ENCODE measurements at places on chromosomes 4 and X.
A peak's percentile ranks its signal among the peaks of the same experiment; 100 is the strongest.

- DNase-seq, result peak; percentile 86
These were observed at the start of gene SMAD1 for GRCh38 chr4:145481164-145481941. TSS of gene SMAD1 (plus strand) at chr4:145481853. CDS start at chr4:145514614, 32,761 bp downstream.

DNA sequence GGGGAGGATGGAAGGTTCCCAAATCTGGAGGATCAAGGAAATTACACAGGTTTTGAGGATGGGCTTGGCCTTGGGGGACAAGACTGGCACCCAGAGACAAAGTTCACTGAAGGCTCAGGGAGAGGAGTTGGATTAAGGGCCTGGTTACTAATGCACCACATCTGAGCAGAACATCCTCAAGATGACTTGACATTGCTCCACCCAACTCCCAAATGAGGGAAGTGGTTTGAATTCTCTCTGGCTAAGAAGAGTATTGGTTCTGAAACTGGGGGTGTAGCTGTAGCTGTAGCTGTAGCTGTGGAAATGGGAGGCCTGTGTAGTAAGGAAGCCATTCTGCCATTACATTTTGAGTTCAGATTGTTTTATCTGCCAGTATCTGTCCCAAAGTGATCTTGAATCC, 129.4 kb downstream of the RASL11B start:
- DNase-seq, result no peak

DNA sequence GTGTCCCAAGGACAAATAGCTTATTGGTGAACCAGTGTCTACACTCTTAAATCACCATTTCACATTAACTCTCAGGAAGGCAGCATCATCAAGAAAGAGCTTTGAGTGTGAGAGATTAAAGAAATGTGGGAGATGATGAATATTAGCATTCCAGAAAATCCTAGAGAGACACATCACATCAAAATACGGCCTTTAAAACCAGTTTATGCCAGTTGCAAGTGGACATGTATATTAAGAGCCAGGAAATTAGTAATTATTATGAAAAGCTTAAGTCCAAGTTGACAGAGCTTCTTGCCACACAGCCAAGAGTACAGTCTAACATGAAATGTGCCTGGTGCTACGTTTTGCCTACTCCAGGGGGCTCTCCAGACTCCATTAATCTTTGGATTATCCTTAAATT, 503.0 kb upstream of the BOD1L1 start:
- DNase-seq, result no peak

- no peak for DNase-seq
These were observed 72.2 kb downstream of the FAM184B start for GRCh38 chr4:17708992-17709762.

- DNase-seq, result no peak
These were observed 87.5 kb downstream of the TRAPPC11 start for GRCh38 chr4:183746305-183747229.

- DNase-seq, result no peak
These were observed 477.6 kb upstream of the GRID2 start for GRCh38 chr4:91826186-91826585.

GRCh38 chrX:14022019-14022418, 7.7 kb downstream of the GEMIN8 start:
- DNase-seq, result no peak

DNA sequence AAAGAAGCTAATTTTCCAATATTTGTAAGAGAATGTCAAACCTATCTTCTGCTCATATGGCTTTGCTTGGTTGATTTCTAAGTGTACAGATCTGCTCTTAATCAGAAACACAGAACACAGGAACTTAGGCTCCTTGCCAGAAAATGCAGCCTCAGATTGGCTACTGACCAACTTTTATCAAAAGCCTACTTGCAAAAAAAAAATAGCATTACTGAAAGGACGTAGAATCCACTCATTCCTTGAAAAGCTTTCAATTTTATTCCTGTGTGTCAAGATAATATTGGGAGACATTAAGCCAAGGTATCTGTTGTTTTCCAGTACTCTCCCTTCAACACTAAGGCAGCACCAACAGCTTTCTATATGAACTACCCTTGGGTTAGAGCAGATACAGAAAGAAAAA, 127.6 kb upstream of the INTU start:
- DNase-seq, result no peak

- no peak for DNase-seq
These were observed 859.3 kb upstream of the LCORL start for GRCh38 chr4:18880871-18881270.

DNA sequence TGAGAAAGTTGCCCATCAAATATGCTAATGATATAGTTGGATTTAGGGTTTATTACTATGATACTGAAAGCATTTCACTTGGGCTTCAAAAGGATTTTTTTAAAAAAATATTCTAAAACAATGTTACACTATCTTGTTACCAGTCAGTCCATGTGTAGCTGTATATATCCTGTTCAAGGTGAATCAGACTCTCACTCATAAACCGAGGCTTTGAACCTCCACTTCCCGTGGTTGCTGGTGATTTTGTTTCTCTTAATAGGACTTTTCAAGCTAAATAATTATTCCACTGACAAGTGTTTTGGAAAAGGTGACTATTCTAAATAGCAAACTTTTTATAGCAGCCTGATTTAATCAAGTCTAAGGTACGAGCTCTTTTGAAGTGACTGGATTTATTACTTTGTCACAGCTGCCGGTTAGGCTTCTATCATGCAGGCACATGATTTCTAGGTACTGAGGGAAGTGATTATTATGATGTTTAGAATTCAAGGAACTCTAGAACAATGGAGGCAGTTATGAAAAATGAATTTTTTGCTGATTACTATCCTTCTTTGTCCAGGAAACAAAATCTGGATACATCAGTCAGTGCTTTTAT, 287.7 kb downstream of the KCTD8 start:
- DNase-seq, result no peak

DNA sequence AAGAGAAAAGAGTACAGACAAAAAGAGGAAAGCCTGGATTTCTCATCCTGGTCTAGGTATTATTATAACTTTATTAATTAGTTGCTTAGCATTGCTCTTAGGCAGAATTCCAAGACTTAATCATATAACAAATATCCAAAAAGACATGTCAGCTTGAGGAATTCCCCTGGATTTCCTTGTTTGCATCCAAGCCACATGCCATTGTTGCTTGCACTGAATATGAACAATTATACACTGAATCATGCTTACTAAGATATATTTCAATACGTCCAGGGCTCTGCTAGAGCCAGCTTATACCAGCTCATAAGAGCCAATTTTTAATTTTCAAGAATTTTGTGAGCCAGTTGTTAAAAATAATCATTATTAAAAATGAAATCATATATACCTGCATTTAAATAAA, 5.5 kb upstream of the TLR10 start:
- DNase-seq, result no peak

- DNase-seq, result no peak
These were observed 36.5 kb upstream of the LINC00632 start for GRCh38 chrX:140672840-140673731.

- no peak for DNase-seq
These were observed 15.3 kb downstream of the TENM3 start for GRCh38 chr4:182258441-182259000.

DNA sequence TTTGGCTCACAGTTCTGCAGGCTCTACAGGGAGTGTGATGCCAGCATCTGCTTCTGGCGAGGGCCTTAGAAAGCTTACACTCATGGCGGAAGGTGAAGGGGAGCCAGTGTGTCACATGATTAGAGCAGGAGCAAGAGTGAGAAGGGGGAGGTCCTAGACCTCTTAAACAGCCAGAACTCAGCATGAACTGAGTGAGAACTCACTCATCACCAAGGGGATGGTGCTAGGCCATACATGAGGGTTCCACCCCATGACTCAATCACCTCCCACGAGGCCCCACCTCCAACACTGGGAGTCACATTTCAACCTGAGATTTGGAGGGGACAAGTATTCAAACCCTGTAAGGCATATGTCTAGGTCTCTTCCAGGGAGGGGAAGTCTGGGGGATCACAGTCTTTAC, 33.4 kb downstream of the SPRY1 start:
- no peak for DNase-seq

- DNase-seq, result no peak
These were observed 62.4 kb downstream of the MAOA start for GRCh38 chrX:43718546-43718945.

- no peak for DNase-seq
These were observed 29.7 kb downstream of the PDS5A start for GRCh38 chr4:39947963-39948362.

- no peak for DNase-seq
These were observed 60.9 kb upstream of the TRPC3 start for GRCh38 chr4:122012735-122013134.

GRCh38 chr4:145189981-145190380, 9.6 kb upstream of the OTUD4 start:
- no peak for DNase-seq

DNA sequence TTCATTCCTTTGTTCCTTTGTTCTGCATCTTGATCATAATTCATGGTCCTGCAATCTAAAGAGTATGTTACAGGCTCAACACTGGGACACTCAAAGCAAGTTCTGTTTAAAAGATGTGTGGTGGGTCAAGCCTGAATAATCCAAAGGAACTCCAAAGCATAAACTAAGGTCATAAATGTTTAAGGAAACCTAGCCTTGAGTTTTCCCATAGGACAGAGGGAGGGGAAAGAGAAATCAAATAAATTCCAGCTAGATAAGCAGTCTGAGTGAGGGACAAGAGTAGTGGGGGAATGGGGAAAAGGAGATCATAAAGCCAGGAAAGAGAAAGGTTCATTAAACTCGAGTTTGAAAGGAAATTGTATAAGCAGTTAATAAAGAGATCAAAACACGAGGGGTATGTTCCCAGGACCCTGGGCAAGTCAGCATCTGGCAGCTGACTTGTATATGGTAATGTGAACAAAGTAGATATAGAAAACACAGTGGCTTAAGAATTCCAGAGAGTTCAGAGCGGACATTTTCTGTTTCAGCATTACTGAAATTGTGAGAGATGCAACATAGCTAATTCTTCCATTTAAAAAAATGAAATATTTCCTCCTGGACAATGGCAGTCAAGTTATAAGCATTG, 125.8 kb upstream of the EDNRA start:
- DNase-seq, result no peak

DNA sequence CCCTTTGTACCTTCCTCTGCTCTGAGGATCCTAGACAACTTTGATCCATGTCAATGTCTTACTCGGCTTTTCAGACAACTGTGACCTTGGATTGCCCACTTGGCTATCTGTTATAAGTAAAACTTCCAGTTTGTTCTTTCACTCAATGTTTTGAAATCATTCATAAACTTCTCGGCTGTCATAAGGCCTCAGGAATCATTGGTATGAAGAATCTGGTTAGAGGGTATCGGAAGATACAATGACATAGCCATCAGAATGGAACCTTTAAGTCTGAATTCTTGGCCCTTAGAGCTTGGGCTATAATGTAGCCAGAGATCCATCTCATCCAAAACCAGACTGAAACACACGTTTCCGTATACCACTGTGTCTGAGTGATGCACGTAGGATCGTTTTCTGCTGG, 59.0 kb upstream of the WDR1 start:
- no peak for DNase-seq

- no peak for DNase-seq
These were observed 218.6 kb upstream of the FAM47A start for GRCh38 chrX:34350561-34351335.

DNA sequence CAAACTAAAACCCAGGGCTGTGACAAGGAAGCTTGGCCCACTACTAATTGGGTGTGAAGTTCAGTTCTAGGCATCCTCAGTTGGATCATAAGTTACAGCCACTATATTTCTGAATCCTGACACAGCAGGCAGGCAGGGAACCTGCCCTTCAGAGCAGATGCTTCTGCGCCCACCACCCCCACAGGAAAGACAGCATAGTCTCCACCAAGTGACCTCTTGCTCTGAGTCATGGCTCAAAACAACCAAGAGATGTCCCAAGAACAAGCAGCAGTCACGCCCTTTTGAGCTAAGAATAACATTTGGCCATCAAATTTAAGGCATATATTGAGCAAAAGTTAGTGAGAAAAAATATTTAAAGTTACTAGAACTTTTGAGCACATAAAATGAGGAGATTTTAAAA, 170.7 kb upstream of the SMARCAD1 start:
- no peak for DNase-seq

GRCh38 chr4:139050446-139050845, 34.9 kb downstream of the NOCT start:
- no peak for DNase-seq

- DNase-seq, result no peak
These were observed 21.5 kb downstream of the HHIP start for GRCh38 chr4:144667500-144667899.

GRCh38 chrX:18278449-18278848, 57.8 kb upstream of the BEND2 start:
- no peak for DNase-seq

DNA sequence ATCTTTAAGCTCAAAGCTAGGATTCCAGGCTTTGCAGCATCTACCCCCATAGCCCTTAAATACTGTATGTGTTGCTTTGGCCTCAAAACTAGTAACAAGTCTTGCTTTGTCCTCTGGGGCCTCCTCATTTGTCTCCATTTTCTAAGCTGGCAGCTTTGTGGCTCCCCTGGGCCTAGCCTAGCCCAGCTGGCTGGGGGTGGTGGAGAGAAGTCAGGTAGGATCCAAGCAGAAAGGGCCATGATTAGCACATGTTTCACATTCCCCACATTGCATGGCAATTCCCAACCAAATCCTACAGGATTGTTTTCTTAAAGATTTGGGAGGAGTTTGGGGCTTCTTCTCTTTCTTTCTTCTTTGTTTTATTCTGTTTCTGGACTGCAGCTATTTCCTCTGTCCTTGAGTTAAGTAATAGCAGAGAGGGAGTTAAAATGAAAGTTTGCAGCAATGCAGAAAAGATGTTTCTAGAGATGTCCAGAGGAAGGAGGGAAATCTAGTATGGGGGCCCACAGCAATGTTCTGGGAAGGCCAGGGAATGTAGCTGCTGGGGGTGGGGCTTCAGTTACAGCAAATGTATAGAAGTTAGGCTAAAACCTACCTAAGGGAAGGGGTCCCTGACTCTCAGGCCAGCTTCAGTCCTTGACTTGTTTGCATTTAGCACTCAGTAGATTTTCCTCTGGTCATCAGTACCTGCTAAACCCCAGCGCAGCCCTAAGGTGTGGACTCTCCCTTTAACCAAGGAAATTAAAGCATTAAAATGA, 92.1 kb downstream of the SHROOM4 start:
- DNase-seq, result no peak

DNA sequence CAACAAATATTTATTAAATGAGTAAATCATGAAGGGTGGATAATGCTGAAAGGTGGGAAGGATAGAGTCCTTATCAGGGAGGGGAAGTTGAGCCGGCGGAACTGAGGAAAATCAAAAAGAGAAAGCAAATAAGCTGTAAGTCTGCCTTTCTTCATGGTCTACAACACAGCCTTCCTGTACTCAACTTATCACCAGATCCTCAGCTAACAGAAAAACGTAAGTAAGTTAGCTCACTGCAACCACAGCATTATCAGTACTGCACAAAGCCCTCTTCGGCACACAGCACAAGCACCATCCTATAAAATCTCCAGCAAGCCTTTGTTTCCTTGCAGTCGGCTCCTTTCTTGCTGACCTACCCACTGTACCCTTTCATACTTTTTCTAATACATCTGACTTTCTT, 70.3 kb downstream of the CRMP1 start:
- no peak for DNase-seq

- no peak for DNase-seq
These were observed 14.7 kb upstream of the ATP8A1 start for GRCh38 chr4:42671431-42672194.

- no peak for DNase-seq
These were observed 125.8 kb upstream of the SLC7A11 start for GRCh38 chr4:138367942-138368341.

GRCh38 chr4:168045354-168045753, 47.0 kb upstream of the ANXA10 start:
- DNase-seq, result no peak

- no peak for DNase-seq
These were observed 297.1 kb downstream of the PPP3CA start for GRCh38 chr4:101050088-101050836.

GRCh38 chr4:152564336-152564735, 28.4 kb upstream of the FBXW7 start:
- DNase-seq, result no peak
